ENCODE measurements at places on chromosomes 2 and 18. TPM values are rescaled to one million over a fixed set of nuclear protein-coding genes. Genes with fewer than 3 reads are reported as not detected.

Gene ANKRD53
- 0.92 TPM for total RNA-seq

Gene ABHD1
- total RNA-seq = 0.46 TPM

Gene TMEM178A
- 24.2 TPM for total RNA-seq

Gene DSG1
- total RNA-seq = 0.23 TPM

Gene TEKT4
- 2.5 TPM for total RNA-seq

Gene SCYGR4
- not detected for total RNA-seq

Gene SSB
- 117 TPM for total RNA-seq

Gene LIMS1
- total RNA-seq = 20.8 TPM

Measured in diencephalon (tissue), 1 donor.